ENCODE measurements at places on chromosomes 13 and 19.
A peak's percentile ranks its signal among the peaks of the same experiment; 100 is the strongest.

DNA sequence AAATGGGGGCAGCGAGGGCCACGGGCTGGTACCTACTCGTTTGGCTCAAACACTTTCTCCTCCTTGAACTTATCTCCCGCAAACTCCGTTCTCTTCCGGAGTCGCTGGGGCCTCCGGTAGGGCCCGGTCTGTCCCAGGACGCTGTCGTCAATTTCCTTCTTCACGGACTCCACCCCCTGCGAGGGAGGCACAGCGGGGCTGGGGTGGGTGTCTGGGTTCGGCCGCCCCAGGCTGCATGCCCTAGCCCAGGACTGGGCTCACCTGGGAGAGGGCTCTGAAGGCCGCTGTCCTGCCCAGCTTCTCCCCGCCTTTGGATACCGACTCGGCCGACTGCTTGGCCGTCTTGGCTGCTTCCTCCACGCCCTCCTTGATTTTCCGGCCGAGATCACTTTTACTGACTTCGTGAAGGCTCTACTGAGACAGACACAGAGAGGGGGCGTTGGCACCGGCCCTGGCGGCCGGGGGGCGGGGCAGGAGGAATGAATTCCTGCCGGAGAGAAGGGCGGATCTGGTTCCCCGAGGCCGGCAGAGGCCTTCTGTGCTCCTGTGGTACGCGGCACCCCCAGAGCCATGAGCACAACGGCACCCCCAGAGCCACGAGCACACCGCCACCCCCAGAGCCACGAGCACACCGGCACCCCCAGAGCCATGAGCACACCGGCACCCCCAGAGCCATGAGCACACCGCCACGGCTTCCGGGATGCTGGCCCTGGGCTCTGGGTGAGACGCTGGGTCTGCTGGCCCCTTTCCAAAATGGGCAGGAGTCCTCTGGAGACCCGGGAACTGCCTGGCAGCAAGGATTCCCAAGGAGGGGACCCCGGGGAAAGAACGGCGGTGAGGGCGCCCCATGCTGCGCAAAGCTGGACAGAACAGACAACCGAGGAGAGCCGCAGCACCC is 8.1 kb upstream of the CTXN1 start:
- DNase-seq, result no peak

GRCh38 chr13:19663416-19663979 is 30.0 kb downstream of the MPHOSPH8 start:
- DNase-seq, result no peak

GRCh38 chr19:55614711-55615542 is 9.4 kb downstream of the ZNF784 start:
- DNase-seq, result no peak

- peak; percentile 55 for DNase-seq
Observed at GRCh38 chr19:18940769-18941627, at the start of gene HOMER3. Gene HOMER3, minus strand, starts transcription at chr19:18941217. Its CDS starts 2,235 bp downstream, at chr19:18938982.

GRCh38 chr13:76472916-76473315 is 413.3 kb downstream of the KCTD12 start:
- no peak for DNase-seq

GRCh38 chr13:93224535-93224934 is 2.1 kb upstream of the GPC6 start:
- no peak for DNase-seq

DNA sequence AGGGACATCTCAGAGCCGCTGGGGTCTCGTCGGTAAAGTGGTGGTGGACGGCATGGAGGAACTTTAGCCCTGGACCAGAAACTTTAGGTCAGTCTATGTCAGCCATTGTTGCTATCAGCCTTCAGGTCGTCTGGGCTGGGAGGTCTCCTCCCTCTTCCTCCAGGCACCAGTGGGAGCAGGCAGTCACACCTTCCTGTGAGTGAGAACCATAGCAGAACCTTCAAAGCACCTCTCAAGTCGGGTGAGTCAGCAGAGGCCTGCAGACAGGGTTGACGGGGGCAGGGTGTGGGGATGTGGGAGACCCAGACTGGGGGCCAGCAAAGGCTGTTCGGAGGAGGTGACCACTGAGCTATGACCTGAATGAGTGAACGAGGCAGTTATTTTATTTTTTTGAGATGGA is 15.4 kb upstream of the SBNO2 start:
- DNase-seq, result no peak

Data from NCI-H526 (cell line).